ENCODE measurements at places on chromosomes 12 and 14.

GRCh38 chr12:40993158-40993557 lies 195.0 kb upstream of the PDZRN4 start:
- no peak for DNase-seq

DNA sequence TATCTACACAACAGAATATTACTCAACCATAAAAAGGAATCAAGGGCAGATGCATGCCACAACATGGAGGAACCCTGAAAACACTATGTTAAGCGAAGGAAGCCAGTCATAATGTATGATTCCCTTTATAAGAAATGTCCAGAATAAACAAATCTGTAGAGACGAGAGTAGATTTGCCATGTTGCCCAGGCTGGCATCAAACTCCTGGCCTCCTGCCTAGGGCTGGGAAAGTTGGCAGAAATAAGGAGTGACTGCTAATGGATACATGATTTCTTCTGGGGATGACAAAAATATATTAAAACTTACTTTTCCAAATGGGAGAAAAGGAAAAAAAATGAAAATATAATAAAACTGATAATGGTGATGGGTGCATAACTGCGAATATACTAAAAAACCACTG lies 10.9 kb downstream of the CLIP1 start:
- DNase-seq = no peak

GRCh38 chr12:50725011-50725942 lies 38.6 kb upstream of the ATF1 start:
- no peak for DNase-seq

DNA sequence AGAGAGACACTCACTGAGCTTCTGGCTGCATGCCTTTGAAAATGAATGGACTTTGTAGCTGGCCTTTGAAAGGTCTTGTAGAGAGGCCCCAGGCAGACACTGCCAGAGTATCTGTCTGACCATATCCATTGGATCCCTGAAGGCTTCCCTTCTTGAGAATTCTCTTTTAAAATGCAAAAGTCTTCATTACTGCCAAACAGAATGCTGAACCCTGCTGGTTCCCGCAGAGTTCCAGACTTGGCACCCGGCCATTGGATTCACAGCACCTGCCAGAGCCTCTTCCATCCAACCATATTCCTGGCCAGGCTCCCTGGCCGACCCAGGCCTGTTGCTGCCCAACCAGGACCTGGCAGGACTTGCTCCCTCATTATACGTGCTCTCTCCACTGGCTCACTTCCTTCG lies 182.5 kb downstream of the GXYLT1 start:
- no peak for DNase-seq

GRCh38 chr14:60561845-60562746 lies 53.1 kb downstream of the SIX6 start:
- peak; percentile 64 for DNase-seq

- no peak for DNase-seq
Observed at GRCh38 chr14:95049952-95050351, 107.4 kb downstream of the DICER1 start.

DNA sequence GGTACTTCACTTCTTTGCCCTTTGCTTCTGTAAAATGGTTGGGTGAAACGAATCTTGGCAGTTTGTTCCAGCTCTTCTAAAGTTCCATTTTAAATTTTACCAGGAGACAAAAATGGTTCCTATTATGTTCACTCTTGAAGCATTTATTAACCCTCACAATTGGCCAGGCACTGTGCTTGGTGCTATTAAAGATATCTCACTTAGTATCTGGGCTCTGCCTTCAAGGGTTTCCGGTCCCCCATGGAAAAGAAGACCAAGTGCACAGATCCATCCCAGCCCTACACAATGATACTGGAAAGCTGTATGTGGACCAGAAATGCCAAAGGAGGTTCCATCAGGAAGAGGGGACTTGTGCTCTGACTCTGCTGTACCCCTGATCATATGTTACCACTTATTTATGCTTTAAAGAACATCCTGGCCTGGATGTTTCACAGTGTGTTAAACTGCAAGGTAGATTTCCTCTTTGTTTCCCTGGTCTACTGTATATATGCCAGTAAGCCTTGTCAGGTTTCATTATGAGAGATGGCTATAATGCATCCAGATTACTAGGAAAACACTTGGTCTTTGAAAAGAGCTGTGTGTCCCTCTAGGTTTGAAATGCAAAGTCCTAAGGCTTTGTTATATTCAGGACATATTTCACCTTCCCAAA lies 154.8 kb downstream of the PRKCH start:
- no peak for DNase-seq

GRCh38 chr12:1978078-1978862 lies 26.0 kb downstream of the DCP1B start:
- no peak for DNase-seq

DNA sequence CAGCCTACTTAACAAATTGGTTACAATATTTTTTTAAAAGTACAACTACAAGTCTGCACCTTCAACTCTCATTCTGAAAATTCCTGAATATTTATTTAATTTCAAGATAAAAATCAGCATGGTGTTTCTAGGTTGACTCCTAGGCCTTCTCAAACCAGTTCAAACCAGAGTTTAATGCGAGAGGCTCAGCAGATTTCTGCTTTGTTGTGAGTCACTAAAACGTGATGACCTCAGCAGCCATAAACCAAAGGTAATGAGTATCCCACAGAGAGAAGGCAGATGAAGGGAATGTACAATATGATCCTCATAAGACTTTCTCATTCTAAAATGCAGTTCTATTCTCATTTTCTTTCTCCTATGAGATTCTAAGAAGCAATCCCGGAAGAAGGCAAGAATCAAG lies 1.5 kb downstream of the PRDM4 start:
- DNase-seq = no peak

- peak; percentile 71 for DNase-seq
Observed at GRCh38 chr14:21978184-21978998, 304.8 kb upstream of the OR4E1 start.

DNA sequence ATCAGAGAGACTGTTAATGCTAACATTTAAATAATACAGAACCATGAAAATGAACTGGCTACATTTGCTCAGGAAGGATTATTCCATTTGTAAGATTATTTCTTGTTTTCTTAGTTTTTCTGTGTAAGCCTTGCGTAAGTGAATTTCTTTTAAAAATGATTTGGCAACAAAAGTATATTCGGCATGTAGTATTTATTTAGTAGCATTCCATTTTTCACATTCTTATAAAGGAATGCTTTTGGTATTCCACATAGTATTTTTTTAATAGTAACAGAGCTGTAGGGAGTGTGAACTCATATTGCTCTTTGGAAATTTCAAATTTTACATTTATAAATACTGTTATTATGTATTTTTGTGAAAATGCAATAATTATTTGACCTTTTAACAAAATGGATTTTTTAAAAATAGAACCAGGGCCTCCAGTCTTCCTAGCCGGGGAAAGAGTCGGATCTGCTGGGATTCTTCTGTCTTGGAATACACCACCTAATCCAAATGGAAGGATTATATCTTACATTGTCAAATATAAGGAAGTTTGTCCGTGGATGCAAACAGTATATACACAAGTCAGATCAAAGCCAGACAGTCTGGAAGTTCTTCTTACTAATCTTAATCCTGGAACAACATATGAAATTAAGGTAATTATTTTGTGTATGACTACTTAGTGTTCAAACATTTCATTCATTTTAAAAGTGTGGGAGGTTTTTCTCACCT lies 1.2 kb downstream of the PTPRQ start:
- no peak for DNase-seq

- DNase-seq = peak; percentile 77
Observed at GRCh38 chr12:55188974-55189556, 31.8 kb upstream of the OR10A7 start.

GRCh38 chr14:50389668-50390441 lies 6.8 kb downstream of the CDKL1 start:
- DNase-seq = no peak

GRCh38 chr12:124094188-124094587 lies 121.2 kb downstream of the ZNF664 start:
- DNase-seq = no peak

- no peak for DNase-seq
Observed at GRCh38 chr12:80411787-80412186, 32.2 kb upstream of the PTPRQ start.

- DNase-seq = no peak
Observed at GRCh38 chr12:45296046-45296586, 80.2 kb downstream of the ANO6 start.

- peak; percentile 51 for DNase-seq
Observed at GRCh38 chr12:2891240-2892053, 756 bp downstream of the TULP3 start.

DNA sequence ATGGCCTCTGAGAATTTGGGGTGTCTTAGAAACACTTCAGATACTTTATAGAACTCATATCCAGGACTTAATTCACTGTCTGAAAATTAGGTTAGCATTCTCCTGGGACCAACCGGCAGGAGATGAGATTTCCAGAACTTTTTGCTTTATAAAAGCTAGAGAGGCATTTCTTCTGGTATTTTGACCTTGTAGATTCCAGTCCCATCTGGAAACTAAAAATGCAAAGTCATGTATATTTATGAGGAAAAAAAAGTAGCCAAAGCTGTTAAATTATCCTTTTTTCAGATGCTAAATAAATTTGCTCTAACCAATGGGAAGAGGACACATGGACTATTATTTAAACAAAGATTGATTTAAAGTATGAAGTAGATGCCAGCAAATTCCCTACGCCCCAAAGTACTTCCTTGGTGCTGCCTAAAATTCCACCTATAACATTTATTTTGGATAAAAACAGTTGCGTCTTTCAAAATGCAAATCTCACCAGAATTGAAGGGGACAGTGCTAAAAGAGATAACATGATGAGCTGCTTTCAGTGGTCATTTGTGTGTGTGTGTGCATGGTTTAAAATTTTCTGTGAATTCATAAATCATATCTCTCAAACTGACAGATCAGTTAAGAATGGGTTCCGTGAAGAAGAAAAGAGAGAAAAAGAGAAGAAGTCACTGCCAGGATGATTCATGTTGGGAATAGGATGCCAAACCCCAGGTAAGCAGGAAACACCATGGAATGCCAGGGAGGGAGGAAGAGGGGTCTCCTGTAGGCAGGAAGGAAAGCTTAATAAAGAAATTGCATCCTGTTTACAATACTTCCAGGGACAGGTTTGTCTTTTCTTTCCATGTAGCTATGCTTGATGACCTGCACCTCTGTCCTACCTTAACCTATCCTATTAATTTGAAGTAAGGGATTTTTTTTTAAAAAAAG lies 97.7 kb upstream of the RGS6 start:
- DNase-seq = no peak

DNA sequence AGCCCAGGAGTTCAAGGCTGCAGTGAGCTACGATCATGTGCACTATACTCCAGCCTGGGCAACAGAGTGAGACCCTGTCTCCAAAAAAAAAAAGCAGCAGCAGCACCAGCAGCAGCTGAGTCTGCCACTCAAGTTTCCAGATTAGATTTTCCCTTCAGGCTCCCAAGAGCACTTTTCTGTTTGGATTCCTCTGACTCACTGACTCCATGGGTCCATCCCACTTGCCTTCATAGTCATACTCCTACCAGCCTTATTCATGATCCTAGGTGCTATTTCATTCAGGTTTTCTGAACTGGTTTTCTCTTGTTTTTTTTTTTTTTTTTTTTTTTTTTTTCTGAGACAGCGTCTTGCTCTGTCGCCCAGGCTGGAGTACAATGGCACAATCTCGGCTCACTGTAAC lies 6.8 kb upstream of the TWF1 start:
- DNase-seq = no peak

- DNase-seq = no peak
Observed at GRCh38 chr12:103928682-103929045, 1.5 kb upstream of the HSP90B1 start.

DNA sequence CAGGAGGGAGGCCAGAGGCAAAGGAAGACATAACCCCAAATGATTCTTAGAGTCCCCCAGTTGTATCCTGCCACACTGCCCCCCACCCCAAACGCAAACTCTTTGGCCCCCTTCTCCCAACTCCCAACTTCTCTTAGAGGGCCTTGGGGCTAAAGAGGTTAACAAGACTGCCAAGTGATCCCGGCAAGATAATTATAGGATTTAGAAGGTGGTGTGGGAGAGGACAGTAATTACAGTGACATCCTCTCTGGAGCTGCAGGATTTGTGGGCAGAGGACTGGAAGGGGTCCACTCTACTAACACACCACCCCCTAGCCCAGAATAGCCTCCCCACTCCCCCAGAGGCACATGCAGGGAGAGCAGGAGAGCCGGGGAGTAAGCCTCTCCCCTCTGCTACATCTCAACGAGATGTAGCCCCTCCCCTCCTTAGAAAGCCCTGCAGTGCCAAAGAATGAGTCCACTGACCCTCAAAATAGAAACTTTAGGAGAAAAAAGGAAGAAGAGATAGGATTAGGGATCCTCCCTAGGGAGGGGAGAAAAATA lies 5.3 kb upstream of the GDF11 start:
- DNase-seq = no peak

- DNase-seq = no peak
Observed at GRCh38 chr14:34277191-34277590, 184.8 kb downstream of the SPTSSA start.

DNA sequence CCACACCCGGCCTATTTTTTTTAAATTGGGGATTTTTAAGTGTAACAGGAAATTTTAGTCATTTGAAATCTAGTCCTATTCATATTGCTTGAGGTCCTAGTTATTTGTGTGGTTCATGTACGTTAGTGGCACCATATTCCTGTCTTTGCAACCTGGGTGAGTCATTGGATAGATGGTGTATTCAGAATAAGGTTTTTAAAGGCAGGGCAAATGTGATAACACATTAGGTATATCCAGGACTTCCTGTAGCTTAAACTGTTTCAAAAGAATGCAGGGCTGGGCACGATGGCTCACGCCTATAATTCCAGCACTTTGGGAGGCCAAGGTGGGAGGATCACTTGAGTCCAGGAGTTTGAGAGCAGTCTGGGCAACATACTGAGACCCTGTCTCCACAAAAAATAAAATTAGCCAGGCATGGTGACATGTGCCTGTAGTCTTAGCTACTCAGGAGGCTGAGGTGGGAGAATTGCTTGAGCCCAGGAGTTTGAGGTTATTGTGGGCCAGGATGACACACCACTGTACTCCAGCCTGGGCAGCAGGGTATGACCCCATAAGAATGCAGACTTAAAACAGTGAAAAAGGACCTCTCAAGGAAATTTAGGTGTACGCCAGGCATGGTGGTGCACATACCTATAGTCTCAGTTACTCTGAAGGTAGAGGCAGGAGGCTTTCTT lies 8.1 kb downstream of the ATP6V0A2 start:
- DNase-seq = no peak

Data from NCI-H2171 treated with DMSO at 0.1 percent for 48 hours (cell line).